Activated CD4-positive, alpha-beta T cell treated with anti-CD3 and anti-CD28 coated beads for 1 hour (primary cell): ENCODE measurements at places on chromosomes 12 and 14.

- DNase-seq = no peak
These were observed 19.3 kb downstream of the NT5DC3 start for GRCh38 chr12:103821773-103822172.

- DNase-seq = no peak
These were observed 13.3 kb upstream of the FBXW8 start for GRCh38 chr12:116897476-116897875.

DNA sequence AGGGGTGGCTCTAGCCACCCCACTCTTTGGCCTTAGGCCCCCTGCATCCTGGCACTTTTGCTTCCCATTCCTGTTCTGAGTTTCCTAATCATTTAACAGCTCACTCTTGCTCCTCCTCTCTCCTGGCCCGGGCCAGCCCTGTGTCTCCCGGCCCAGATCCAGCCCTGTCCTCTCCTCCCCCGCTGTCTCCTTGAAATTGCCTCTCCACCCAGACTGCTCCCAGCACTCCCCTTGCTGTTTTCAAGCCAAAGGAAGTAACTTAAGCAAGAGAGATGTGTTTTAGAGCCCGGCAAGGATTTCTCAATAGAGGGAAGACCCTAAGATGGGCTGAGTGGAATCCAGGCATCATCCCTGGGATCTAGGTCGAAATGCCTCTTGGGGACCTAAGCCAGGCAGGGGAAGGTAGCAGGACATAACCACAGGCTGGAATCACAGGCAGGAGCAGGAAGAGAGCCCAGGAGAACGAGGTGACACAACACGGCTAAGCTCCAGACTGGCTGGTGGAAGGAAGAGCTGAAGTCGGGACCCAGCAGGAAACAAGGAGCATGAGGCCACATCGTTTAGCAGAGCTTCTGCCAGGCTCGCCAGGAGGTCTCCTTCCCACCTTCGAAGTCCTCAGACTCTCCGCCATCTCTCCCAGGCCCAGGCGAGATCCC lies 2.0 kb upstream of the LRP1-AS start:
- no peak for DNase-seq

DNA sequence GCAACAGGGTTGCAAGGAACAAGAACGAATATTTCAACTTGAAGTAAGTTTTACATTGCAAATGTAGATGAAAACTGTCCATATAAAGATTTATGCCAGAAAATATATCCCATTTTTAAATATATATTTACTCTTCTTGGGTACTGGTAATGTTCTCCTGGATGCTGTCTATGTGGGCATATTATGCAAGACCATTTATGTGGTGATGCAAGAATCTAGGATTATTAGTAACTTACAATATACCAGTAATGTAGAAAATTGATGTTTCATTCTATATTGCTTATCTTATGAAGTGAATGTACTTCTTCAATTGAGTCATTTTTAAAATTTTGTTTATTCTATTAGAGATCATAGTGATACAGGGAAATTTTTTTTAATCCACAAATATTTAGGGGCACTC lies 25.1 kb downstream of the FGFR1OP2 start:
- DNase-seq = no peak

GRCh38 chr12:89661706-89662330 lies 46.8 kb downstream of the ATP2B1 start:
- DNase-seq = no peak

- DNase-seq = no peak
These were observed 73.4 kb downstream of the PITPNM2 start for GRCh38 chr12:123077298-123078119.

- DNase-seq = no peak
These were observed 28.5 kb downstream of the CCDC60 start for GRCh38 chr12:119363037-119363436.

GRCh38 chr12:14795028-14795448 lies 8.2 kb downstream of the WBP11 start:
- DNase-seq = no peak

DNA sequence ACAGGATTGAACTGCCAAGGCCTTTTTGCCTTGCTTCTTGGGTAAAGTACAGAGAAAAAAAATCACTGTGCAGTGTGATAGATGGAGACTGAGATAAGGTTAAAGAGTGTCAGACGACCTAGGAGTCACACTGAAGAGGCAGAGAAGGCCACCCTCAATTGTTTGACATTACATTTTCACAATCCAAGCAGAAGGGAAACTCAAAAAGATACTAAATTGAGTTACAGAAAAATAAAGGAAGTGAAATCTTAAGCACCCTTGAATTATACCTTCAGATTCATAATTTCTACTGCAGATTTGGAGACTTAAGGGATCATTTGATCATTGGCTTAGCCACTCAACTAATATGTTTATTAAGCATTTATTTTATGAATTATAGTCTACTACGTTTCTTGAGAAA lies 97.1 kb downstream of the MYF5 start:
- DNase-seq = no peak

DNA sequence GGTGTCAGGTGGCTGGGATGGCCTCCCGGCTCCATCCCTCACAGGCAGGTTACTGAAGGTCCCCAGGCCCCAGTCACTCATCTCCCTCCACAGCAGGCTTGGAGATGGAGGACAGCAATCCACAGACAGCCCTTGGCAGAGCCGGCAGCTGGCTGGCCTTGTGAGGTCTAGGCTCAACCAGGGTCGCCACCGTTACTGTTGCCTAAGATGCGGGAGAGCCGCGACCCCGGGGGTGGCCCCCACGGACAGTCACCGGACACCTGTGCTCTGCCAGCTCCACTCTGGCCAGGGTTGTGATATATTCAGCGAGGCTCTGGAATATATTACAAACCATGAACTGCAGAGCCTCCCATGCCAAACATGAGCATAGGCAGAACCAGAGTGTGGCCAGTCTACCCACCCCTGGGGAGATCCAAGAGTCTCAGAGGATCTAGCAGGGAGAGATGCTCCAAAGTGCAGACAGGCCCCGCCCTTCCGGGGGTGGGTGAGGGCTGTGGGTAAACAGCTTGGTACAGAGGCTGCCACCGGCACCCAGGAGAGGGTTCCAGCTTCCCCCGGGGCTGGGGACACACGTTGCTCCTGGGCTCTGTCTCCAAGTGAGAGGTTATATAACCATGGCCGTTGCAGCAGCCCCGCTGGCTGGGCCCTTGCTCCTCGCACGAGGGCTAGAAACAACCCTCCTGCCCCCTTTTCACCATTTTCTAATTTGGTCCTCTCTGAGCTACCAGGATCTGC lies 55.9 kb upstream of the DIO3 start:
- no peak for DNase-seq

DNA sequence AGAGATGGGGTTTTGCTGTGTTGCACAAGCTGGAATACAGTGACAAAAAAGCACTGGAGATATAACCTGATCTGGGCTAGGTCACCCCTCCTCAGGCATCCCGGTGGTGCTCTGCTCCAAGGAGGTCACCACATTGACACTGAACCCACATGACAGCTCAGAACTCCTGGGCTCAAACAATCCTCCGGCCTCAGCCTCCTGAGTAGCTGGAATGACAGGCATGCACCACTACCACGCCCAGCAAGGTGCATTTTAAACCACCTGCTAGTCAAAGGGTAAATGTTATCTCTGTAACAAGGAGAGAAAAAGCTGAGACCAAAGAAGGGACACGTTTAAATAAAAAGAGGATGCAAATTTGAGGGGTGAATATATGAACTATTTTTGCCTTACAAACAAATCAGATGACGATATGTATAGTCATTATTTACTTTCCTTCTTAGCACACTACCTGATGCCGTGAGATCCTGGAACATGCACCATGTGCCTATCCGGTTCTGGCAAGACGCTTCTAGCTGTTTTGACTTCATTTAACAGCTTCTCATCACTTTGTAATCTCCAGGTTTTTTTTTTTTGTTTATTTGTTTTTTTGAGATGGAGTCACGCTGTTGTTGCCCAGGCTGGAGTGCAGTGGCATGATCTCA lies 135.1 kb downstream of the PPM1H start:
- DNase-seq = no peak

DNA sequence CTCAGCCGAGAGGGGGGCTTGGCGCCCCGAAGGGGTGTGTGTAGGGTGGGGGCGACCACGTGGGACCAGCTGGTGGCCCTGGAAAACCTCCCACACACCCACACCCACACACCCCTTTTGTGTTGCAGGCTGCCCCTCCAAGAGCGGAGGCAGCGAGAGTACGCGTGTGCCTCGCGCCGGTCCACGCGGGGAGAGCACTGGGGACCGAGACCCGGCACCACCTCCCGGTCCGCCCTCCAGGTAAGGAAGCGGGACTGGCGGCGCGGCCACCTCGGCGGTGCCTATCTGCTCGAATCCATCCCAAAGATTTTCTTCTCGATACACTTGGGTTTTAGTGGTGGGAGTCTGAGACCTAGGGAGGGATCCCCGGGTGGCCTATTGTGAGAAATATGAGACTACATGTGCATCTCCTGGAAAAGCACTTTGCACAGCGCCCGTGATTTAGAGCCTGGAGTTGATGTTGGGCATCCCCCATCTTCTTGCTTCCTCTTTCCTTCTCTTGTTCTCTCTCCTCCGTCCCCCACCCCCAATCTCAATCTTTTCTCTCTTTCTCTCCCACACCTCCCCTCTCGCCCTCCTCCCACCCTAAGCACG lies 393 bp downstream of the SYT1 start:
- no peak for DNase-seq

DNA sequence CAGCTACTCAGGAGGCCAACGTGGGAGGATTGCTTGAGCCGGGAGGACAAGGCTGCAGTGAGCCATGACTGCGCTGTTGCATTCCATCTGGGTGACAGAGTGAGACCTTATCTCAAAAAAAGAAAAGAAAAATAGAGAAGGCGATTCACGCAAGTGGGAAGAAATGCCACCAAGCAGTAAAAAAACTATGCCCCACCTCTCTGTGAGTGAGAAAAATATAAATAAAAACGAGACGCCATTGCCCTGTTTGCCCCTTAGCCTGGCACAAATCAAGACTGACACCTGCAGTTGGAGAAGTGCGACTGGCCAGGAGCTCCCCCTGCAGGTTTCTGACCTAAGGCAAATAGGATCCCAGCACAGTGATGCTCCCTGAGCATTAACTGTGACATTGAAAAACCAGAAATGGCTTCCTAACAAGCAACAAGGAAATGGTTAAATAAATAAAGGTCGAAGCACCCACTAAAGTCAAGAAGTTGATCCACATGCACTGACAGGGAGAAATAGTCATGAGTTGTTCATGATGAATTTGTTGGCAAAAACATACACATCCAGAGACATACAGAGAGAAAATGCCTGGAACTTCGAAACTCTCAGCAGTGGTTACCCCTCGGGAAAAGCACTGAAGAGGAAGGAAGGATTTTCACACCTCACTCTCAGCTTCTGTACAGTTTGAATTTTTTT lies 21.1 kb downstream of the GSC start:
- DNase-seq = no peak

DNA sequence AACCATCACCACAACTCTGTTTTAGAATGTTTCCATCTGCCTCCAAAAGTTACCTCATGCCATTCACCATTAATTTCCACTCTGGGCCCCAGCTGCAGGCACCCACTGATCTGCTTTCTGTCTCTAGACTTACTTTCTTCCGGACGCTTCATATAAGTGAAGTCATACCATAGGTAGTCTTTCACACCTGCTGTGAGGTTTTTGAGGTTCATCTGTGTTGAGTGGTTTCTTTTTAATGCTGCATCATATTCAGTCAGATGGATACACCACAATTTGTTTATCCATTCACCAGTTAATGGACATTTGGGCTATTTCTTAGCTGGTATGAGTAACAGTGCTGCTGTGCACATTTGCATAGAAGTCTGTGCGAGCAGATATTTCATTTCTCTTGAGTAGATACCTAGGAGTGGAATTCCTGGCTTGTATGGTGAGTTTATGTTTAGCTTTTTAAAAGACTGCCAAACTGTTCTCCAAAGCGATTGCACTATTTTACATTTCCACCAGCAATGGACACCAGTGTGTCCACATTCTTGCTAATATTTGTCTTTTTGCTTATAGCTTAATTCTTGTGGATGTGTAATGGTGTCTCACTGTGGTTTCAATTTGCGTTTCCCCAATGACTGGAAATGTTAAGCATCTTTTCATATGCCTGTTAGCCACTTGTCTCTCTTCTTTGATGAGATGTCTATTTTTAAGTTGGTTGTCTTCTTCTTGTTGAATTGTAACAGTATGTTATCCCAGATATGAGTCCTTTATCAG lies 48.3 kb downstream of the ZFYVE21 start:
- DNase-seq = no peak

DNA sequence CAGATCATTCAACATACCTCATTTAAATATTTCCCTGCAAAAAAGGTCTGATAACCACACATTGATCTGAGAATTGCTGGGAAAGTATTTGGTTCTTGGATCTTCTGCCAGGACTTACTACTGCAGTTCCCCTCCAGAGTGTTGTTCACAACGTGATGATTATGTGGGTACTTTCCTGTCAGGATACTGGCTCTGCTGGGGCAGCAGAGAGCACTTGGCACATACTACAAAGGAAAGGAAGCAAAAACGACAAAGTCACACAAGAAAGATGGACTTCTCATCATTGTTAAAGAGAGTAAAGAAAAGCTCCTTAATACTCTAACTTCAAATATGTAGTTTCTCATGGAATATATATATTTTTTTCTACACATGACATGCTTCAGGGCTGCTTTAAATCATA lies 11.5 kb downstream of the GNS start:
- no peak for DNase-seq

DNA sequence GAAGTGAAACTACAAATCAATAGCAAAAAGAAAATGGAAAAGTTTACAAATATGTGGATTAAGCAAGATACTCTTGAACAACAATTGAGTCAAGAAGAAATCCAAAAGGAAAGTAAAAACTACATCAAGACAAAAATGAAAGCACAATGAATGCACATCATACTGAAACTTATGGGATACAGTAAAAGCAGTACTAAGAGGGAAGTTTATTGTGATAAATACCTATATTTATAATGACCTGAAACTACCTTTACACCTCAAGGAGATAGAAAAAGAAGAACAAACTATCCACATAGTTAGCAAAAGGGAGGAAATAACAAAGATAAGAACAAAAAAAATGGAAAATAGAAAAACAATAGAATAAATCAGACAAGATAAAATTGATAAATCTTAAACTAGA lies 375.0 kb downstream of the TRHDE start:
- DNase-seq = no peak

DNA sequence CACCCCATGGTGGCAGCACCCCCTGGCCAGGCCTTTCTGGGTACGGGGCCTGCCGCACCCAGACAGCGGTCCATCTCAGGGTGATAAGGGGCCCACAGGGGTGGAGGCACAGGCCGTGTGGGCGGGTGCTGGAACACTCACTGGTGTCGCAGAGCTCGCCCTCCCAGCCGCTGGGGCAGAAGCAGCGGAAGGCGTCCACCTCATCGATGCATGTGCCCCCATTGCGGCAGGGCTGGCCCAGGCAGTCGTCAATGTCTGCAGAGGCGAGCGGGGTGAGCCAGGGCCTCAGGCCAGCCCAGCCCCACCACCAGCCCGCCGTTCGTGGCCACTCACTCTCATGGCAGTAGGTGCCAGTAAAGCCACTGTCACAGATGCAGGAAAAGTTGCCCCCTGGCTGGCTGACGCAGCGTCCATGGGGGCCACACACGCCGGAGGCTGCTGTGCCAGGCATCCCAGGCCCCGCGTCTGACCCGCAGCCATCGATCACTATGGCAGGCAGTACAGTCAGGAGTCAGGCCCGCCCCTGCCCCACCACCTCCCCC lies 19.9 kb downstream of the JAG2 start:
- no peak for DNase-seq
